ENCODE measurements at places on chromosomes 12 and 14.

DNA sequence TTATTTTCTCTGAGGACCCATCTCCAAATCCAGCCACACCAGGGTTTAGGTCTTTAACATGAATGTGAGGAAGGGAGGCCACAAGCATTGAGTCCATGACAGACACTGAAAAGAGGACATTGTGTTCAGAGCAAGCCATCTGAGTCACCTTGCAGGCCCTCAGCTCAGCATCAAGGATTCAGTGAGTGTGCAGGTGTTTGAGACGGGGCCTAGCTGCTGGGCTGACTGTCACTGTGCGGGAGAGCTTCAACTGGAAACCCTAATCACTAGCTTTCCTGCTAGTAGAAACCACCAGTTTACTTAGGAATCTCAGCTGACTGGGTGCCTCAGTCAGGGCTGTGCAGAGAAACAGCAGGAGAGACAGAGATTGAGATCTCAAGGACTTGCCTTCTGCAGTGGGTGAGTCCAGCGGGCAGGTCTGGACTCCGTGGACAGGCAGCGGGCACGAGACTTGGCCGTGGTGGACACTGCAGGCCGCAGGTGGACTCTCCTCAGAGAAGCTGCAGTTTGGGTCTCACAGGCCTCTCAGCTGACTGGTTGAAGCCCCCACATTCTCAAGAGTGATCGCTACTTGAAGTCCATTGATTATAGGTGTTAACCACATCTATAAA lies 86.1 kb upstream of the DYNC1H1 start:
- DNase-seq, result no peak

DNA sequence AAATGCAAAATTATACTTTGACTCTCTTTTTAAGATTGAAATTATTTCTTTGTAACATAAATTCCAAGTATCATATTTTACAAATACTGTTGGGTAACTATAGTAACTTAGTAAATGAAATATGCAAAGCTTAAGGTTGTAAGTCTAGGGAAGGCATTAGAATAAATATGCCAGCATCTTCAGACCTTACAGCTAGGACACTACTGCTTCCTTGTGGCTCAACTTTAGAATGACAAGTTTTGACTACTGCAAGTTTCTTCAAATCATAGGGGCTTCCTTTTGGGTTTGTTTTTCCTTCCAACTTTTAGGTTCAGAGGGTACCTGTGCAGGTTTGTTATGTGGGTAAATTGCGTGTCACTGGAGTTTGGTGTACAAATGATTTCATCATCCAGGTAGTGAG lies 17.7 kb upstream of the ANP32D start:
- DNase-seq, result no peak

GRCh38 chr12:100827901-100828520 lies 33.4 kb downstream of the ANO4 start:
- DNase-seq, result peak; percentile 82

GRCh38 chr12:79690638-79691510 lies at the start of gene PAWR:
Gene PAWR (minus strand): TSS chr12:79690964. CDS start chr12:79690244, 720 bp downstream.
- DNase-seq, result peak; percentile 98

- no peak for DNase-seq
These were observed 199.7 kb upstream of the ATXN7L3B start for GRCh38 chr12:74337951-74338350.

DNA sequence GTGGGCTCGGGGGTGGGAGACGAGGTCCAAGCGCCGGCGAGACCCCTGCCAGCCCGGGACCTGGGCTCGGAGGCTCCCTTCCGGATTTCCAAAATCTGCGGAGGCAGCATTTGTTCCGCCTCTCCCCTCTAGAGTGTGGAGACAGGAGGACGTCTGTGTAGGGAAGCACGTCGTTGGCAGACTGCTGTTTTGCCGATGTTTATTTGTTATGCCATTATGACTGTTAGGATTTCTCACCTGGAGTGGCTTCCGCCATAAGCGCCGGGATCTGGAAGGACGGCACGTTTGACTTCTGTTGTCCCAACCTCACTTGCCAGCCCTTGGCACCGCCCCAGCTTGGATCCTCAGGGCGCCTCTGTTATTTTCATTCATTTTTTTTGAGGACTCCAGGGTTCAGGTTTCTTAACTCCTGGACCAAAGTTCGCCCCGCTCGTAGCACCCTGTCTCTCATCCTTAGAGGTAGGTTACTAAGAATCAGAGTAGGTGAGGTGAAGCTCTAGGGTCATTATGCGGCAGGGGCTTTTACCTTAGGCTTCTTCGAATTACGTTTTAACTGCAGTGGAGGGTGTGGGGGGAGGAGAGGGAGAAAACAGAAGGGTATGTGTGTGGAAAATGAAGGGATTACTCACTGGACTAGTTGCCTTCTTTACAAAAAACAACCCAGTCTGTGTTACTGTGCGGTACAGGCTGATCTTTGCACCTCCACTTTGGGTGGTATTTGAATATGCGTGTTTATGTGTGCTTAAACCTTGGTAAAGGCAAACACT lies 547 bp upstream of the PYGL start:
- DNase-seq, result peak; percentile 87

DNA sequence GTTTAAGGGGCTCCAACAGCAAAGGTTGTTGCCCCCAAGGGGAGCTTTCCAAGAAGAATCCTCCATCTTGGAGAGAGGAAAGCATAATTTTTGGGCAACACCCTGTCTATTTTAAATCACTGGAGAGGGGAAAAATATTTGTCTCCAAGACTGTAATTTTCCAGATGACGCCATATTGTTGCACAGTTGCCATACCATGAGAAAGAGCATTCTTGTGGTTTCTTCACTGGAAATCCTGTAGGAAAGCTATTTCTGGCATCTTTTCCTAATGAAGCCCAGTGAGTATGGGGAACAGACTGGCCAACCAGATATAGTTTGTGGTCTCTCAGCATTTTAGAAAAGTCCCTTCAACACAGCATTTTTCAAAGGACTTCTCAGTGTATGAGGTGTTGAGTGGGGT lies 88.1 kb upstream of the MANSC4 start:
- no peak for DNase-seq

DNA sequence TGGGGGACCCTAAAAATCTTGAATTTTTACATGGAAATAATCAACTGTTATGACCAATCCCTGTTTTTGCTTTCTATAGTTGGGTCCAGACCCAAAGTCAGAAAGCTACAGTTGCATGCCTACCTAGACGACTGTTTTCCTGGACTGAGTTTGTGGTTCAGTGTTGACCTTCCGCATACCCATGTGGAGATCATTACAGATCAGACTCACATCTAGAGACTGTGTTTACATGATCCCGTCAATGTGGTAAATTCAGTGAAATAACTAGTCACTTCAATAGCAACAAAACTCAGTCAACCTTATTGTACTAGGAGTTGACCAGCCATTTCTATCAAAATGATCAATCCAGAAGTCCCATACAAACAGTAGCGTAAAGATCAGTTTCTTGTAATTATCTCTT lies 257.6 kb downstream of the EGLN3 start:
- DNase-seq, result no peak

DNA sequence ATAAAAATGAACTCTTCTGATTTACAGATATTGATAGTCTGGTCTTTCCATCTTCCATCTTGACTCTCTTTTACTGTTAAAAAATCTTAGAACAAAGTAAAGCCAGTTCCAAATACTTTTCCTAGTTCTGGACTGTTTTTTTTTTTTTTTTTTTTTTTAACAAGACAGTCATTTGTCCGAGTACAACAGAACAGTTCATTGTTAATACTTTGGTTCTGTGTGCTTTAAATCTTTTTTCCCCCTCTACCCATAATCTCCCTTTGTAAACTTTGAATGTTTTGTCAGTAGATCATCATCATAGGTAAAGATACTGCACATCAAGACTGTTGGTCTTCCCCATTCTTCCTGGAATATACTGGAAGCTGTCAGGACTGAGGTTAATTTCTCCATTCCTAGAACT lies 38.0 kb downstream of the ADIPOR2 start:
- DNase-seq, result no peak

DNA sequence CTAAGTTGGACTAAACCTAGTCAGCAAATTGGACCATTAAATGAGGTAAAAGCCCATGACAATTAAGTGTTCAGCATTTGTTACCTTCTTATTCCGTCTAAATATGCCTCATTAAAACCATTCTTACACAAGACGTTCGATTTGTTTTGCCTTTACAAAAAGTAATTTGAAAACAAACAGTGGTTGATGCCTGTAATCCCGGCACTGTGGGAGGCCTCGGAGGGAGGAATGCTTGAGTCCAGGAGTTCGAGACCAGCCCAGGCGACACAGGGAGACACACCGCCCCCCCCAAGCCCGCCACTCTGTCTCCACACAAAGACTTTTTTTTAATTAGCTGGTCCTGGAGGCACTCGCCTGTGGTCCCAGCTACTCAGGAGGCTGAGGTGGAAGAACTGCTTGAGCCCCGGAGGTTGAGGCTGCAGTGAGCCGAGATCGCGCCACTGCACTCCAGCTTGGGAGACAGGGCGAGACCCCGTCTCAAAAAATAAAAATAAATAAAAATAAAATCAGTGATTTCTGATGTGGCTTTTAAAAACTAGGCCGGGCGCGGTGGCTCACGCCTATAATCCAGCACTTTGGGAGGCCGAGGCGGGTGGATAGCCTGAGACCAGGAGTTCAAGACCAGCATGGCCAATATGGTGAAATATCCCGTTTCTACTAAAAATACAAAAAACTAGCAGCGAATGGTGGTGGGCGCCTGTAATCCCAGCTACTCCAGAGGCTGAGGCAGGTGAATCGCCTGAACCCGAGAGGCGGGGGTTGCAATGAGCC lies 856 bp upstream of the EIF4B start:
- peak; percentile 69 for DNase-seq

DNA sequence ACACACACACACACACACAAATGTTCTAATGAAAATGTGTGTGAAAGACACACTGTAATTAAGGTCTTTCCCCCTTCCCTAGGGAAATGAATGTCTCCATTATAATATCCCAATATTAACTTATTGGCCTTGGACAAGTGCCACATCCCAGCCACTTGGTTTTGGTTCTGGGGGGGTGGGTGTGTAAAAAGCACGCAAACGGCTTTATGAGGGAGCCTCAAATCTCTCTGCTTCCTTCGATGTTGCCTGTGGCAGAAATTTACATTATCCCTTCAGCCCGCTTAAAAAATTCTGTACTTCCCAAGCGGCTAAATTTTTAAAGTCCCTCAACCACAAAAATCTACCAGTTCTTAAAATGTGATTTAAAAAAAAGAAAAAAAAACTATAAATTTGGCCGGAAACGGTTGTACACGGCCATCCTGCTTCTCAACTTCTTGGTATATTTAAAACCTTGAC lies 432 bp downstream of the C14orf93 start:
- DNase-seq, result peak; percentile 88

- no peak for DNase-seq
These were observed 5.2 kb upstream of the TPCN1 start for GRCh38 chr12:113216027-113216426.

GRCh38 chr14:60485057-60485597 lies 736 bp downstream of the C14orf39 start:
- DNase-seq, result no peak

- no peak for DNase-seq
These were observed 42.0 kb upstream of the PRICKLE1 start for GRCh38 chr12:42631513-42631912.

- no peak for DNase-seq
These were observed 39.8 kb upstream of the GPR68 start for GRCh38 chr14:91284146-91284790.
